ENCODE measurements at places on chromosomes 1 and 21.
A peak's percentile ranks its signal among the peaks of the same experiment; 100 is the strongest.

GRCh38 chr1:108100148-108100547 is 100.0 kb downstream of the SLC25A24 start:
- no peak for DNase-seq

GRCh38 chr1:53608676-53609075 is 130.3 kb downstream of the GLIS1 start:
- DNase-seq: no peak

GRCh38 chr1:220708936-220709801 is 19.0 kb downstream of the C1orf115 start:
- no peak for DNase-seq

GRCh38 chr1:114524944-114525343 is 13.9 kb upstream of the TRIM33 start:
- DNase-seq: no peak

GRCh38 chr1:1799716-1800115 is 21.4 kb upstream of the NADK start:
- no peak for DNase-seq

DNA sequence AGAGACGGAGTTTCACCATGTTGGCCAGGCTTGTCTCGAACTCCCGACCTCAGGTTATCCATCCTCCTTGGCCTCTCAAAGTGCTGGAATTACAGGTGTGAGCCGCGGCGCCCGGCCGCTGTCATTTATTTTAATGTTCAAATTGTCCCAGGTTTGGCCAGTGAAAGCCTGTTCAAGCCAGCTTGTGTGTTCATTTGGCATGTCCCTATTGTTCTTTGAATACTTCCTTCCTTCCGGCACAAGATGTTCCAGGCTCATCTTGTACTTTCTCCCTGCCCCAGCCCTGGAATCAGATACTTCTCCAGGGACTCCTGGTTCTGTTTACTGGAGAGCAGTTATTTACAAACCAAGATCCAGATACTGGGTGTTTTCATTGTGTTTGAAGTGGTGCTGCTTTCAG is 37.0 kb downstream of the ZBTB8B start:
- DNase-seq: no peak

DNA sequence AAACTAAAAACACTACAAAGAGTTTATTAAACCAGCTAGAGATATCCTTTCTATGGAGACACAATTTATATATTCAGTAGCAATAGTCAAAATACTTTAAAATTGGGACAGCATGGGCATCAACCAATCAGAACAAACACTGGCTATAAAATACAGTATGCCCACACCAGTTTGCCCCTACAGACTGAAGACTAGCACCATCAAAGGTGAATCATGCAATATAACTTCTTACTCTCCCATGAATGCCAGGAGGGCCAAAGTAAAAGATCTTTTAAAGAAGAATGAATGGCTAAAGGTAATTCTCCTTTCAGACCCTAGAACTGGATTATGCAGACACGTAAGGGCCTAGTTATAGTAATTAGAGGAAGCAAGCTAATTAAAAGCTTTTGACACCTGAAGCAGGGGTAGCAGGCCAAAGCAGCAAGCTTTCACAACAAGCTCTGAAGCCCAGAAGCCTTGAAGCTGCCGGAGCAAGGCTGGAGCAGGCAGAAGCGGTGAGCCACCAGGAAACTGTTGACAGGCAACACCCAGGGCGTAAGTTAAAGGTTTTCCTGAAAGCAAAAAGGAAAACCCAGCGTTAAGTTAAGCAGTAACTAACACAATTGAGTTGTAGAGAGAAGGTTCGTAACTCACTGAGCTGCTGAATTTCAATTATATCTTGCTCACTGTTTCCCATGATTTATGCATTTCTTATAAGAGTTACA is 99.3 kb downstream of the CDC42BPA start:
- DNase-seq: no peak

DNA sequence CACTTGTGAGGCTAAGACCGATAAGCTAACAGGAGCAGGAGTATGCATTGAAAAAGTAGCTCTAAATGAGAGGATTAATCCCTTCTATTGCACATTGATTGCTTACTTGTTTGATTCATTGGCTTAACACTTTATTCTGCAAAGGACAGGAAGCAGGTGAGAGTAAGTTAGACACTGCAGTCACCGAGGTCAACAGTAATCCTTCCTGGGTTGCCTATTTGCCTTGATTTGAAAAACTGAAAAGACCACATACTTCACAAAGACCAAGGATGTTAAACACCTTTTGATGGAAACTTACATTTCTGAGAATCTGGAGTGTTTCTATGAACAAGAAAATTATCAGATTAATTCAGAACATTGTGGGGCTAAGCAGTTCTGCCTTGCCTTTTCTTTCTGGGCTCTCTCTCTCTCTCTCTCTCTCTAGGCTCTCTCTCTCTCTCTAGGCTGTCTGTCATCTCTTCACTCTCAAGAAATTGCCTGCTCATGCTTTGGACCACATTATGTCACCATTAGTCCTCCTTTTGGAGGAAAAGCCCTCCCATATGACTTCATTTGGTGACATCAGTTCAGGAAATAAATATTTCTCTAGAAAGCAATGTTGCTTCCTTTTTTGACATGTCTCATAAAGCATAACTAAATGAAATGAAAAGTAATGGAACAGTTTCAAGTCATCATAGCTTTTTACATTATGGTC is 103.8 kb downstream of the TNFSF18 start:
- DNase-seq: no peak

DNA sequence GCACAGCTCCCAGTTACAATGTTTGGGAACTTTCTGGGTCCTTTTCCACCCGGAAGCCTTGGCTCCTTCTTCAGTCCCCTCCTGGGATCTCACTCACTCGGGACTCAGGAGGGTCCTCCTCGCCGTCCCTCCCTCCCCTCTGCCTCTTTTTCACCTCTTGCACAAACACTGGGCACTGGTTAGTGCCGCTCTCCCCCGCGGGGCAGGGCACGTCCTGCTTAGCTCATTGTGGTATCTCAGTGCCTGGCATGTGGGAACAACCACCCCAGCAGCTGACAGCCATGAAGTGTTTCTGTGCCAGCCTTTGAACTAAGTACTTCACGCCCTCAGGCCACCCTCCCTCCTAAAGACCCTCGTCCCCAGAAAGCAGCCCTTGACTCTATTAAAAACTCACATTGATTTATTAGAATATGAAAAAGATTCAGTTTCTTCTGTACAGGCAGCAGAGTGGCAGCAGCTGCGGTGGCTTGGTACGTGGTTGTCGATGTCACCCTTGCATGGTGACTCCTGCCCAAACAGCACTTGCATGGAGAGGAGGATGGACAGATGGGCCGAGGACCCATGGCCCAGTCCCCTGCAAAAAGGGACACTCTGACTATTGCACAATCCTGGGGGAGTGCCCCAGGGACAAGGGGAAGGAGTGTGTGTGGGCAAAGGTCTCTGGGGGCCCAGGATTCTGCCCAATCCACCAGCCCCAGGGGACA is 56.3 kb downstream of the SLC9A1 start:
- no peak for DNase-seq

- no peak for DNase-seq
These were observed 17.8 kb upstream of the TDRD10 start for GRCh38 chr1:154483941-154484803.

DNA sequence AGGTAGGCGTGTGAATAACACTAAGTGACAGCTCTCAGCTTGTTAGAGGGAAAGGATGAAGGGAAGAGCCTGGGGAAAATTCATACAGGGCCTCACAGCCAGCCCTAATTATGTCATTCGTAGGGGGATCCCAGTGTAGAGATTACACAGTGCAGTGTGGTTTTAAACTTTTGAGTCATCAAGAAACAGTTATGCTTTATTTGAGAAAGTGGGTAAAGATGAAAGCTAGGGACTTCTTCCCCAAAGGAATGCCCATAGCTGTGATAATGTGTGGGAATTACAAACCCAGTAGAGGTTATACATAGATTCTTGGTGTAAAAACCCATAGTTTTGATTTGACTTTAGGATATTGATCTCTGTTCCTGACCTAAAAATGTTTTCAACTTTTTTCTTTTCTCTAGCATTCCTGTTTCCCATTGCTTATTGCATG is 1.9 kb downstream of the TTF2 start:
- no peak for DNase-seq

DNA sequence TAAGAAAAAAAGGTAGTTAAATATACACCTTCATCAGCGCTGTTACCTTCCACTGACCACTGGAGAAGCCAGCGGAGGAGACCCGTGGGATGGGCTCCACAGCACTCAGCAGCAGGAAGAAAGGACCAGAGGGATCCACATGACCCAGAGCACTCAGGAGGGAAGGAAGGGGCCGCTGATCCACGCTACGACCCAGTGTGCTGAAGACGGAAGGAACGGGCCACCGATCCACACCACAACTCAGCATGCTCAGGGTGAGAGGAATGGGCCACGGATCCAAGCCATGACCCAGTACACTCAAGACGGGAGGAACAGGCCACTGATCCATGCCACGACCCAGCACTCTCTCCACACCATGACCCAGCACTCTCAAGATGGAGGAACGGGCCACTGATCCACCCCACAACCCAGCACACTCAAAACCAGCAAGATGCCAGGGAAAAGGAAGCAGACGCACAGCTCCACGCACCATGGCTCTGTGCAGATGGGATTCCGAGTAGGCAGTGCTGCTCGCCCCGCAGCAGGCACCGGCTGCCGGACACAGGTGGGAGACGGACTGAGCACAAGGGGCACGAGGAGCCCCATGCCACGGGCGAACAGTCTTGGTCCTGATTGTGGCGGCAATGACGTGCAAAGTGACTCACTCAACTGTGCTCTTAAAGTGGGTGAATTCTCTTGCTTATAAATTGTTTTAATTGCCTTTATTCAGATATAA is 8.7 kb downstream of the WRAP73 start:
- no peak for DNase-seq

- DNase-seq: peak; percentile 67
These were observed 22.0 kb upstream of the BLACAT1 start for GRCh38 chr1:205477759-205478247.

DNA sequence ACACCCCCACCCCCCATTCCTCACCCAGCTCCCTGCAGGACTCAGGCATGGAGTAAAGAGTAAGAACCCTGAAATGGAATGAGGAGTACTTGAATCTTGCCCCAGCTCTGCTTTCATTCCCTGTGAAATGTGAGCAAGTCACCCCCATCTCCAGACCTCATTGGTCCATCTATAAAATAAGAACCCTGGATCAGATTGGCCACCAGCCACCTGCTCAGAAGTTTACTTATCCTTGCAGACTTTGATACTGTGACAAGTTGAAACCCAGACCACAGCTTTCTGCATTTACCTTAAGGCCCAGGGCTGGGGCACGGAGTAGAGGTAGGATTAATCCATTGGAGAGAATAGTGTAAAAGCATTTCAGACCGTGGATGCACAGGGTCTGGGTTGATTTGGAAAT is 2.2 kb downstream of the KISS1 start:
- DNase-seq: no peak

DNA sequence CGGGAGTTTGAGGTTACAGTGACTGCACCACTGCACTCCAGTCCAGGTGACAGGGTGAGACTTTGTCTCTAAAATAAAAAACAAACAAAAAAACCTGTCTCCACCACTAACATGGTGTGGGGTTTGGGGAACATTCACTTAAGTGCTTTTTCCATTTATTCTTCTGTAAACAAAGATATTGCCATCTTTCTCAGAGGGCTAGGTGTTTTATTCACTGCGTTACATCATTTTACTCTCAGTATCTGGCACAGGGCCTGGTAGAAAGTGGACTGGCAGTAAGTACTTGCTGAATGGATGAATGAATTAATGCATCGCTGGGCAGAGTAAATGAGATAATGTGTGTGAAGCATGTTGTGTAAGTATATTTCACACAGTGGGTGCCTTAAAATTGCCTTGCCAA is 20.1 kb downstream of the KIAA0040 start:
- no peak for DNase-seq

DNA sequence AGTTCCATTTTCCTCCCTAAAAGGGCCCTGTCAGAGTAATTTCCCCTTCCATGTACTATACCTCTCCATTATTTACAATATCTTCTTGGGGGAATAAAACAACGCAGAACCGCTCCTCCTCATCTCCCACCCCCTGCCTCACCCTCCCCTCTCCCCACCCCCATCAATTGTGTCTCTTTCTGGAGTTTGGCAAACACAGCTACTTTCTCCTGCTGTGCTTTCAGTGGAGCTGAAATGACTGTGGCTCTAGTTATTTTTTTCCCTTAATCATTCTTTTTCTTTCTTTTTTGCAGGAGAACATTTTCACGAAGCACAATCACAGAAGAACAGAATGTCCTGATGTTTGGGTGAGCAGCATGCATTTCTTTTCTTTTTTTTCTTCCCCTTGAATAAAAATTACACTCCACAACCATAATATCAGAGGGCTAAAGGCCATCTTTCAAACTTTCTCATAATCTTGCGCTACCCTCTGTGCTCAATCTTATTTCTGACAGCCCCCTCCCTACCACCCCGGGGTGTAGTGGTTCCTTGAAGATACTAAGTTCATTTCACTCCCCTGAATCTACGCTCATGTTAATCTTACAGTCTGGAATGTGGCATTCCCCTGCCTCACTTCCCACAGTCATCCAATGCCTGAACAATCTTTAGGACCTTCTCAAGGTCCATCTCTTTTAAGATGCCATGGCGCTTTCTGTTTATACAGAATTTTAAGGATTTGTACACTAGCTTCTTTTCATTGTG is 8.8 kb upstream of the PLXNA2 start:
- no peak for DNase-seq

GRCh38 chr1:91189096-91189495 is 167.3 kb upstream of the ZNF644 start:
- DNase-seq: no peak

GRCh38 chr1:156123356-156124196 is 9.1 kb downstream of the LMNA start:
- no peak for DNase-seq

- no peak for DNase-seq
These were observed 7.9 kb upstream of the GSTM5 start for GRCh38 chr1:109704173-109704572.

DNA sequence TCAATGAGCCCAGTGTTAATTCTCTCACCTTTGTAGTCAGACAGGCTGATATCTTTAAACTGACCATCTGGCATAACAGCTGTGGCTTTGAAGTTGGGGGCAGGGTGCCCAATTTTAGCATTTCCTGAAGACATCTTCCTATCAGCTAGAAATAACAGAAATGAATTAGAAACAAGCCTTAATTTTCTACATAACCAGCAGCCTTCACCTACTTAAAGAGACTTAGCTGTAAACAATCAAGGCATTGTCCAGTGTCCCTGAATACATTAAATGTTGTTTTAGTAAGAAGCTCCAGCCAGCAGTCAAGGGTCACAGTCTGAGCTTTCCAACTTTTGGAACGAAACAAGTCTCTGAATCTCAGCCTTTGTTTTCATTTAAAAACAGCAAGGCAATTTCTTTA is 2.8 kb downstream of the PRDX1 start:
- DNase-seq: peak; percentile 43

Data from cerebellar nuclear complex (tissue), 1 donor.